A172 (cell line): ENCODE measurements at places on chromosomes 2 and 18. TPM values are rescaled to one million over a fixed set of nuclear protein-coding genes. Genes with fewer than 3 reads are reported as not detected.

- DNase-seq = no peak
Measured at GRCh38 chr2:200985799-200986198, 22.3 kb upstream of the ORC2 start.

- no peak for DNase-seq
Measured at GRCh38 chr2:177908182-177908581, 164.4 kb downstream of the PDE11A start.

DNA sequence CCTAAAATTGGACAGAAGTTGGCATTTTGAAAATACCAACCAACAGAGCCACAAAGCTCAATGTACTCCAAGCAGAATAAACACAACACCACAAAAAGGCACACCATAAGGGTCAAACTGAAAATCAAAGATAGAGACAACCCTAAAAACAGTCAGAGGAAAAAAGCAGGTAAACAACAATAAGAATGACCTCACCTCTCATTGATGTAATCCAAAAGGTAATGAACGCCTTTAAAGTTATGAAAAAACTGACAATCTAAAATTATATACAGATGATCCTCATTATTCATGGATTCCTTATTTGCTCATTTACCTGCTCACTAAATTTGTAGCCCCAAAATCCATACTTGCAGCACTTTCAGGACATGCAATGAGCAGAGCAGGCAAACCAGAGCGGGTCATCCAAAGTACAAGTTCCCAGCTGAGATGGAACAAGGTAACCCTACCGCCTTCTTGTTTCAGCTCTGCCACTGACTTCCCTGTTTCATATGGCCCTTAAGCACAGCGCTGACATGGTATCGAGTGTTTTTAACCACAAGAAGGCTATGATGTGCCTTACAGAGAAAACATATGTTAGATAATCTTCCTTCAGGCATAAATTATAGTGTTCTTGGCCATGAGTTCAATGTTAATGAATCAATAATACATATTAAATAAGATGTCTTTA lies 17.0 kb downstream of the RTN4 start:
- no peak for DNase-seq

DNA sequence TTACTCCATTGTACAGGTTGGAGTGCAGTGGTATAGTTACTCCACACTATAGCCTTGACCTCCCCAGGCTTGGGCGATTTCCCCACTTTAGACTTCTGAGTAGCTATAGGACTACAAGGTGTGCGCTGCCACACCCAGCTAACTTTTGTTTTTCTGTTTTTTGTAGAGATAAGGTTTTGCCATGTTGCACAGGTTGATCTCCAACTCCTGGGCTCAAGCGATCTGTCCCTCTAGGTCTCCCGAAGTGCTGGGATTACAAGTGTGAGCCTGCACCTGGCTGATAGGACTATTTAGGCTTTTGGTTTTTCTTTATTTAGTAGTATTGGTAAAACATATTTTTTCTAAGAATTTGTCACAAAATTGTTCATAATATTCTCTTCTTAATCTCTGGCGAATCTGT lies 121.7 kb downstream of the PHLPP1 start:
- no peak for DNase-seq

Gene COLEC12
- total RNA-seq = 0.02 TPM in 1 of 2 replicates, not detected in the other
